ENCODE measurements at places on chromosomes 11 and 22.

DNA sequence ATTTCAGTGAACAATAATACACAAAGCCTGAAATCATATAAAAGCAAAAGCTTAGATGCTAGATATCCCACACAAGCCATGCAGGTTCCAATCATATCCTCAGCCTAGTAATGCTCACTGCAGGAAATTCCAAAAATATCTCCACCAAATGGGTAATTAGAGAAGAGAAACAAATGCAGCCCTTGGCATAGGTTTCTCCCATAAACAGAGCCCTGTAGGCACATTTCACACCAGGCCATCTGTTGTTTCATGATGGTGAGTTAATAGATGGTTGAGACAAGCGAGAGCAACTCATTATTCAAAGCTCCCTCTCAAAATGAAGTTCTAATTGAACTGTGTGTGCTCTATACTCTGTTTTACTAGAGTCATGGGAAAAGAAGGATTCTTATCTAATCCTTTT, 154.6 kb upstream of the TRPC6 start:
- DNase-seq = no peak

DNA sequence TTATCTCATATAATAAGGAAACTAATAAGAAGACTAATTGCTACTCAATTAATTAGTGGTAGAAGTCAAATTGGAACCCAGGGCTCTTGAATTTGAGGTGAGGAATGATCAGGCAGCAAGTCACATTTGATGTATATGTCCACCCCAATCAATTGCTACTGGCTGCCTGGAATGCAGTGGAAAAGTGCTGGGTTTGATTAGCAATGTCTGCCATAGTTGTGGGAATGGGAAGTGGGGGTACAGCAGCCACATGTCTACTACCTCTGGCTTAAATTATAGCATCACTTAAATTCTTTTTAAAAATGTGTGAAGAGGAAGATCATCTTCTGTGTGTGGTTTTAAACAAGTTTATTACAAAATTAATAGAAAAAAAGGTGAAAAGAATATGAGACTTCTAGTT, 50.8 kb upstream of the NAV2 start:
- DNase-seq = no peak

DNA sequence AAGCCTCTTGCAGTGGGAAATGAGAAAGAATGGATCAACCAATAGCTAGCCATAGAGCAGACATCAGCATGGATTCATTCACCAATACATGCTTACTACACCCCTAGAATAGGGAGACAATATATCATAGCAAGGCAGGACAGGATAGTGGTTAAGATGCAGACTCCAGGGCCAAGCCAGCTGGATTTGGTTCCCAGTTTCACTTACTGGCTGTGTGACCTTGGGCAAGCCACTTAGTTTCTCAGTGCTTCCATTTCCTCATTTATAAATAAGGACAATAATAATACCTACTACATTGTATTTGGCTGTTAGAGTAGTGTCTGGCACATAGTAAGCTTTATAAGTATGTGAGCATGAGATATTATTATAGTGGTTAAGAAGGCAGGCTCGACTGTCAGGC, 7.1 kb downstream of the DCHS1 start:
- no peak for DNase-seq

DNA sequence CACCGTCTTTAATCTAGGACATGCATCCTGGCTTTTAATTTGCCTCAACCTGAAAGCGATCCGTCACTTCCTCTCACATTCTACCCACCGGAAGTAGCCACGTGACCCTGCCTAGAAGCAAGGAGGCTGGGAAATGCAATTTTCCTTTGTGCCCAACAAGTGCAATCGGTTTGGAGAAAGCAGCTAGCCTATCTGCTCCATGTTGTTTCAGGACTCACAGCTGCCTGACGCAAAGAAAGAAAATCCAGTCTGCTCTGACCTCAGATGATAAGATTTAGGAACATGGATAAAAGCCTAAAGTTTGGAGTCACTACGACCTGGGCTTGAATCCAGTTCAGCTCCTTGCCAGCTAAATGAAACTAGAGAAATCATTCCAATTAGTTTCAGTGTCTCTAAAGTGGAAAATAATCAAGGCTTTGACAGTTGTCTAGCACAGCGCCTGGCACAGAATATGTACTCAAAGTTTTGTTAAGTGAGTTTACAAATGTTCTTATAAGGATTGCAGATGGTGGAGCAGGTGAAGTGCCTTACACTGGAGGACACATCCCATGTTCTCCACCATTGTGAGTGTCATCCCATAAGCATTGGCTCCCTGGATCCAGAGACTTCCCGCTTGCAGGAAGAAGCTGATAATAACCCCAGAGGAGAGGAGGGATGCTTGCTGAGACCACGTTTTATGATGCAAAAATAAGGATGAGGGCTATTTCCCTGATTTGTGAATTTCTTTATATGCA, 553.7 kb downstream of the MN1 start:
- no peak for DNase-seq

- no peak for DNase-seq
These were observed 176.0 kb downstream of the CHST1 start for GRCh38 chr11:45489281-45489905.

GRCh38 chr11:37612146-37612545, 1014.1 kb upstream of the RAG2 start:
- DNase-seq = no peak

GRCh38 chr11:24348908-24349307, 147.9 kb upstream of the LUZP2 start:
- DNase-seq = no peak

- DNase-seq = no peak
These were observed 9.4 kb upstream of the NAP1L4 start for GRCh38 chr11:3001496-3001895.

- no peak for DNase-seq
These were observed 59.8 kb downstream of the NAV2 start for GRCh38 chr11:19772480-19772879.

DNA sequence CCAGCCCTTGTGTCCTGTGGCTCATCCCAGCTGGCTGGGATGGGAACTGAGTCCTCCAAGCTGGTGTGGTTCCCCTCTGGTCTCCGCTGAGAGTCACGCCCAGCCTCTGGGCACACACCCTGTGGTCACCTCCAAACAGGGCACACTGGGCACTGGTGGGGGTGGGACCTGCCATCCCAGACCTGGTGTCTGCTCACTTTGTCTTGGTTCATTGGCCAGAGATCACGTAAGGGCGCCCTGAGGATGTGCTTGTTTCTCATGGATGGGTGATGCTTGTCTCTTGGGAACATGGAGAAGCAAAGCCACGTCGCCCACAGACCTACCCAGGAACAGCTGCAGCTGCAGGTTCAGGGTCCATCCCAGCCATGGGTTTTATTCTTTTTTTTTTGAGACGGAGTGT, 43.1 kb downstream of the LRP5 start:
- DNase-seq = no peak

GRCh38 chr11:72684236-72684912, 10.2 kb upstream of the PDE2A start:
- no peak for DNase-seq

DNA sequence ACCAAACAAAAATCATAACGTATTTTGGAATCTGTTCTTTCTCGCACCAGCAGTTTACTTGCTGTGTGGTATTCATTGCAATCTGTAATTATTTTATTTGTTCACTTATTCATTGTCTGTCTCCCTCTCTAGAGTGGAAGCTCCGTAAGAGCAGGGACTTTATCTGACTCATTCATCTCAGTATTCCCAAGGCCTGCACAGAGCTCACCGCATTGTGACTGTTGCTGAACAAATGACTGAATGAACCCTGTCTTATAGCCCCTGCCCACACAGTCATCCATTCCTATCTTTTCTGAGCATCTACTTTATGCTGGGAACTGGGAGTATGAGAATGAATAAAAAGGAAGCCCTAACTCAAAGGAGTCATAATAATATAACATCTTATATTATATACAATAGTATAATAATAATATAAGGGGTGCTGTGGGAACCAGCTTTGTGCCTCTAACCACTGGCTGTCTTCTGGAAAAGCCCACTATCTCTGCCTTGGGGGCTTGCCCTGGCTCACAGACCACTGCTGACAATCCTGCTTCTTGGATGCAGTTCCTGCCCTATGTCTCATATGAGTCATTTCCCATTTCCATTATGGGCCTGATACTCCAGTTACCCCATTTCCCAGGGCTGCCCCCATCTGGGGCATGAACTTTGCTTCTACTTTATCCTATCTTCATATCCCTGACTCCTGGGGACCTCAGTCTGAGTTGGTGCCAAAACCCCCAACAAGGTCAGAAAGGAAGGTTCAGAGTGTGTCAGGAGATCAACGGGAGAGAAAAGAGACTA, 11.0 kb downstream of the XRRA1 start:
- no peak for DNase-seq

DNA sequence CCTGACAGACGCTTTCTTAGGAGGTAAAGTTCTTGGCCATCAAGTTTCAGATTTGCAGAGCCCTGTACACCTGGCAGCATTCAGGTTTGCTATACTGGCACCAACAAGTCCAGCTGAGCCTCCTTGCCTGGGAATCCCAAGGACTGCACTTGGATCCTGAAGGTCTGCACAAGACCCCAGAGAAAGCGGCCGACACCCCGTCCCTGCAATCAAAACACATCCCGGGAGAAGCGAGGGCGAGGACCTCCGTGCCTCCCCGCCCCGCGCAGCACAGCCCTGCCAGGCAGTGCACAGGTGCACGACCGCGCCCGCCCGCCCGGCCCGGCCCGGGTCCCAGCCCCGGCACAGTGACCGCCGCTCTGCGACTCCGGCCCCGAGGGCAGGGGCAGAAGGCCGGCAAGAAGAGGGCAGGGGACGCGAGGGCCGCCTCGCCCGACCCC, 559 bp downstream of the MRTFA start:
- no peak for DNase-seq

DNA sequence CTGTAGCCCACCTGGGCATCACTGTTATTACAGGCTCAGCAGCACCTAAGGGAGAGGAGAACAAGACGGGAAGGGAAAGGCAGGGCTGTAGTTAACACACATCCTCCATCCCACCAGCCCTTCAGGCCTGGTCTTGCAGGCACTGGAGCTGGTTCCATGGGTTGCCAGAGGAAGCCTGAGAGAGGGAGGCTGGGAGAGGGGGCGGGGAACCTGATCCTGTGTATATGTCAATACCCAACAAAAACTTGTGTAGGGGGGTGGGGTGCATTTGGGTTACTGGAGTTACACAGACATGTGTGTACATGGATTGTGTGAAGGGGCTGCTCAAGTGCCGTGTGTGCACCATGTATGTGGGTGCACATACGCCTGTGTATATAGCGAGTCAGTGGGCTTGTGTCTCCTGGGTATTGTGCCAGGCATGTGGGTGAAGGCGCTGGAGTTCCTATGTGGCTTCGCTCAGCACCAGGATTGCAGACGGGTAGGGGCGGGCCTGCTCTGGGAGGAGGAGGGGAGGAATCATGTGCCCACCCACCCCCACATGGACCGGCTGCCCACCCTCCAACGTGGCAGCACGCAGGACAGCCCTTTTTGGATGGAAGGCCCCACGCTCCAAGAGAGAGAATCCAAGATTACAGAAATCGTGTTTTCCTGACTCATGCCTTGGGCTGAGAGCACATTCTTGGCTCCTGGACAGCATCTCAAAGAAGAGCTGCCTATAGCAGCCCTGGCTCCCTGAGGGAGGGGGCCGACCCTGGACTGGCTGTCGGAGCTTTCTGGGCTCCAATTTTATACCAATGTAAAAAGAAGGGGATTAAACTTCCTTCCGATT, 4.2 kb upstream of the SERPINH1 start:
- DNase-seq = no peak

All from T-cell (primary cell).